ENCODE measurements at places on chromosomes 12 and 14. TPM values are rescaled to one million over a fixed set of nuclear protein-coding genes. Genes with fewer than 3 reads are reported as not detected.
A peak's percentile ranks its signal among the peaks of the same experiment; 100 is the strongest.

The RDH12 gene
- 0.12 TPM for total RNA-seq

The FLRT2 gene
- 24.3 TPM for total RNA-seq

The GPR132 gene
- 10.4 TPM for total RNA-seq

- DNase-seq: no peak
- no peaks in the 10 kb centered on the region for H3K4me1 ChIP-seq
- no peaks in the 10 kb centered on the region for H3K36me3 ChIP-seq
- no peaks in the 10 kb centered on the region for H3K27me3 ChIP-seq
- no peak overlapping the region for H3K27ac ChIP-seq
Observed at GRCh38 chr14:26738571-26738970, 140.7 kb upstream of the NOVA1 start.

- H3K4me1 ChIP-seq: no peaks in the 10 kb centered on the region
- H3K4me3 ChIP-seq: no peak overlapping the region
- H3K36me3 ChIP-seq: no peaks in the 10 kb centered on the region
Observed at GRCh38 chr14:86766469-86766868, 1226.5 kb downstream of the GALC start.

DNA sequence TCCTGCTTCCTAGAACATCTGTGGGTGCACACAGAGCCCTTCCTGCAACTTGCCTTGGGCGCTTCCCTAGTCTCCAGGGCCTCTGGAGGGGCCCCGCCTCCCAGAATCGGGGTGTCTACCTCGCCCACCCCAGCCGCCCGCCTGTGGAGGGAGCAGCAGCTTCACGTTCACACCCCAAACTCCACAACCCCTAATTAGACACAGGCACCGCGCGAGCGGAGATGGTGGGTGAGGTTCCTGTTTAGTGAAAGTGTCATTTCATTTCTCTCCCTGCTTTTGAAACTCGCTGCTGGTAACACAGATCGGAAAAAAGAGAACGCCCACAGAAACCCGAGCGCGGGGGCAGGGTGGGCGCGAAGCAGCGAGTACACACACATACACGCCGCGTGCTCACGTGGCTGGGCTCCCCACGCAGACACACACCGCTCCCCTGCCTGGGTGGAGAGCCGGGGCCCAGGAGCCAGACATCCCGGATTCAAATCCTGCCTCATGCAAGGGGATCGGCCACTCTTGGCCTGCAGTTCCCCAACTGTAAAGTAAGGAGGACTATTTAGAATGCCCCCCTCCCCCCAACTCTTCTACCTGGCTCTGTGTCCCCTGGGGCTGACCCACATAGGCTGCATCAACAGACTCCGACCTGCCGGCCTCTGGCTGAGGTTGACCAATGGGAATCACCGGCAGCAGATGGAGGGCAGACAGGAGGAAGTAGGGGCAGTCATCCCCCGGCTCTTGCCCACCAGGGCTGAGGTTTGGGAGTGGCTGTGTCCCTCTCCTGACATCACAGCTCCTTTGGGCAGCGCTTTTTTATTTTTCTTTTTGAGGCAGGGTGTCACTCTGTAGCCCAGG is 79.2 kb upstream of the NCOR2 start:
- peaks cover 16% of the 10 kb centered on the region for H3K4me1 ChIP-seq
- H3K27me3 ChIP-seq: no peaks in the 10 kb centered on the region
- no peak overlapping the region for H3K4me3 ChIP-seq
- no peak for DNase-seq
- no peak overlapping the region for H3K27ac ChIP-seq
- no peaks in the 10 kb centered on the region for H3K36me3 ChIP-seq

DNA sequence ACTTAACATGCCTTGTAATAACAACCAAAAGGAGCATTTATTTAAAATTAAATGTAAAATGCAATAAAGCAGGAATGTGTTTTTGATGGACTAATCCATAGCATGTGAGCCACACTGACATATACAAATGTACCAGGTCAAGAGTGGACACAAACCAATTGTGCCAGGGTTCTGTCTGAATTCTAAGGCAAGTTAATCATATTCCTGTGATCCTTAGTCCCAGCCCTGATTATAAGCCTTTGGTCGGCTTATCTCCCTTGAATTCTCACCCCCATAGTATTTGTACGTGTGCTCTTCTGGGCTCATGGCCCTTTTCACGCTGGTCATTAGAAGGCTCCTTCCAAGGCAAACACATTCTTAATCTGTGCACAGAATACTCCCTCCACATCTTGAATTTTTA is 10.6 kb upstream of the SRSF5 start:
- no peaks in the 10 kb centered on the region for H3K27me3 ChIP-seq
- no peaks in the 10 kb centered on the region for H3K4me1 ChIP-seq
- H3K36me3 ChIP-seq: no peaks in the 10 kb centered on the region
- no peak overlapping the region for H3K27ac ChIP-seq

GRCh38 chr14:56598519-56598918 is 18.9 kb downstream of the TMEM260 start:
- no peaks in the 10 kb centered on the region for H3K27me3 ChIP-seq
- H3K4me1 ChIP-seq: no peaks in the 10 kb centered on the region
- no peaks in the 10 kb centered on the region for H3K36me3 ChIP-seq
- H3K27ac ChIP-seq: no peak overlapping the region

DNA sequence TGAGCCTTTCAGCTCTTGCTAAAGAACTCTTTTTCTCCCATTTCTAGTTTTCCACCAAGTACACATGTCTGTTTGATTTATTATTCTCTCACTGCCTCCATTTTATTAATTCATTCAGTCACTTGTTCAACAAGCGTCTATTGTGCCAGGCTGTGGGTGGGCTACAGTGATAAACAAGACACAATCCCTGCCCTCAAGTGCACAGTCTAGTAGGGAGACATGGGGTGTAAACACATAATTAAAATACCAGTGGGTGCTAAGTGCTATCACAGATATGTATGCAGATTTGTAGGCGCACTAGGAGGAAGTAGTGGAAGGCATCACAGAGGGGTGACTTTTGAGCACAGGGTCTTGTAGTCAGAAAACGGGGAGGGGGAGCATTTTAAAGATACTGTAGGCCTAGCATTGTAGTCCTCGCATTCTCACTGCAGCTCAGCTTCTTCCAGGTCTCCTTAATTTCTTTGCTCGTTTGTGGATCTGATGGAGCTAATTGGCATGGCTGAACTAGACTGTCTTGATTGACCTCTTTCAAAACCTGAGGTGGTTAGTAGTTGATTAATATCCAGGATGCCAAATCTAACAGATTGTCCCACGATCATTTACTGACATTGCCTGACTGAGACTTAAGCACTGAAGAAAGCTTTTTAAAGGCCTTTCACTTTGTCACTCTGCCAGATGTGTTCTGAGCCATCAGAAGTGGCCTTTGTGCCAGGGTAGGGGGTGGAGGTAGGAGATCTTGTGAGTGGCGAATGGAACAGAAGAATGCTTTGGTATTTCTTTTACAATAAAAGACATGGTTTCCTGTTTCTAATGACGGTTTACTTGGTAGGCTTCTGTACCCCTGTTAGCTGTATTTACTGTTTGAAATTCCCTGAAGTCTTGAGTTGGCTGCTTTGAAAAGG is 116.9 kb downstream of the DIP2B start:
- no peaks in the 10 kb centered on the region for H3K27me3 ChIP-seq
- H3K4me3 ChIP-seq: no peak overlapping the region
- no peak for DNase-seq
- H3K4me1 ChIP-seq: peaks cover 17% of the 10 kb centered on the region
- H3K27ac ChIP-seq: peak overlapping the region; percentile 27

DNA sequence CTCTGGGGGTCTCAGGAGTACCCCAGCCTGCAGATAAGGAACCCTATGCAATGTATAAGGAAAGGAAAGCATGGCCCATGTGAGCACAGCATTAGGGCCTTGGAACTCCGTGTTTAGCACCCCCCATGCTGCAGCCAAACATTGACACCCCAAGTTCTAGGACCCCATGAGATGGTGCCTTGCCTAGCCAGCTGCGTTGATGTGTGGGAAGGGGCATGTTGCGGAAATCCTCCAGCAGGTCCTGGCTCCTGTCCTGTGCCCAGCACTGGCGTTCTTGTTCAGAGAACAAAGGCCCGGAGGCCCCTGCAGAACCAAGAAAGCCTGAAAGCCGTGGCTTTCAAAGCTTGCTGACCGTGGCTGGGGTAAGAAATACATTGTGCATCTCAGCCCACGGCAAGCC is 99.4 kb upstream of the DIO3 start:
- H3K4me1 ChIP-seq: no peaks in the 10 kb centered on the region
- H3K27me3 ChIP-seq: peaks cover 60% of the 10 kb centered on the region
- H3K27ac ChIP-seq: no peak overlapping the region
- peak; percentile 15 for DNase-seq

DNA sequence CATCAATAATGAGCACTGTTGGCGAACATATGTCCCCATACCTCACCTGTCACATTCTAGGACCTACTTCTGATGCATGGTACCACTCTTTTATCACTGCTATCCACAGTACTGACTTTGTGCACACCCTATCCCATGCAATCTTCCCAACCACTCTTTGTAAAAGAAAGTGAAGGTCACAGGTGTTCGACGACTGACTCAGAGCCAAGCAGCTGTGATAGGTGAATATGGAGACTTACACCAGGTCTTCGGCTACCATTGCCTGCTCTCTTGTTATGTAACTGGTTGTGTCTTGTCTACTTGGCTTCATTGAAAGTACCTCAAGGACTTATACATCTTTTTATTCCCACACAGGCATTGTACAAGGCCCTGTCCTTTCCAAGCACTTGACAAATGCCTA is 169.0 kb downstream of the ANO2 start:
- no peaks in the 10 kb centered on the region for H3K27me3 ChIP-seq
- H3K4me3 ChIP-seq: no peak overlapping the region
- no peaks in the 10 kb centered on the region for H3K36me3 ChIP-seq
- no peak overlapping the region for H3K27ac ChIP-seq
- no peak for DNase-seq
- H3K4me1 ChIP-seq: no peaks in the 10 kb centered on the region

DNA sequence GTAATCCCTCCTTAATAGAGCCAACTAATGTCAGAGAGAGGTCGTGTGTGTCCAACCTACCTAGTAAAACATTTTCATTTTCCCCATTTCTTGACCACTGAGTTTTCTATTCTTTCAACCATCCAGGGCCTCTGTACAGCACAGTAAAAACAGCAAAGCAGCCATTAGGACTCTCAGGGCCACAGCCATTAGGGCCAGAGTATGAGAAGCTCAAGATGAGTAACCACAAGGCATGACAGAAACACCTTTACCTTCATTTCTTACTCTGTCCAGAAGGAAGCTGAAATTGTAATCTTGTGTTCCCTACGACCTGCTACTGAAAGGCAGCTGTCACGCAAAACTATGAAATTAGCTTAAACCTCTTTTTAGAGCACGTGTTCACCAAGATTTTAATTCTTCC is 2.3 kb downstream of the SPPL3 start:
- no peaks in the 10 kb centered on the region for H3K27me3 ChIP-seq
- no peaks in the 10 kb centered on the region for H3K36me3 ChIP-seq
- no peak overlapping the region for H3K27ac ChIP-seq
- H3K4me3 ChIP-seq: no peak overlapping the region
- DNase-seq: no peak

- no peak overlapping the region for H3K4me3 ChIP-seq
- H3K4me1 ChIP-seq: no peaks in the 10 kb centered on the region
- H3K36me3 ChIP-seq: no peaks in the 10 kb centered on the region
- no peaks in the 10 kb centered on the region for H3K27me3 ChIP-seq
- DNase-seq: no peak
Observed at GRCh38 chr14:26527095-26527494, 70.7 kb downstream of the NOVA1 start.
